Nucleus accumbens (tissue), 56 donors: ENCODE measurements at places on chromosomes 5 and 9.

DNA sequence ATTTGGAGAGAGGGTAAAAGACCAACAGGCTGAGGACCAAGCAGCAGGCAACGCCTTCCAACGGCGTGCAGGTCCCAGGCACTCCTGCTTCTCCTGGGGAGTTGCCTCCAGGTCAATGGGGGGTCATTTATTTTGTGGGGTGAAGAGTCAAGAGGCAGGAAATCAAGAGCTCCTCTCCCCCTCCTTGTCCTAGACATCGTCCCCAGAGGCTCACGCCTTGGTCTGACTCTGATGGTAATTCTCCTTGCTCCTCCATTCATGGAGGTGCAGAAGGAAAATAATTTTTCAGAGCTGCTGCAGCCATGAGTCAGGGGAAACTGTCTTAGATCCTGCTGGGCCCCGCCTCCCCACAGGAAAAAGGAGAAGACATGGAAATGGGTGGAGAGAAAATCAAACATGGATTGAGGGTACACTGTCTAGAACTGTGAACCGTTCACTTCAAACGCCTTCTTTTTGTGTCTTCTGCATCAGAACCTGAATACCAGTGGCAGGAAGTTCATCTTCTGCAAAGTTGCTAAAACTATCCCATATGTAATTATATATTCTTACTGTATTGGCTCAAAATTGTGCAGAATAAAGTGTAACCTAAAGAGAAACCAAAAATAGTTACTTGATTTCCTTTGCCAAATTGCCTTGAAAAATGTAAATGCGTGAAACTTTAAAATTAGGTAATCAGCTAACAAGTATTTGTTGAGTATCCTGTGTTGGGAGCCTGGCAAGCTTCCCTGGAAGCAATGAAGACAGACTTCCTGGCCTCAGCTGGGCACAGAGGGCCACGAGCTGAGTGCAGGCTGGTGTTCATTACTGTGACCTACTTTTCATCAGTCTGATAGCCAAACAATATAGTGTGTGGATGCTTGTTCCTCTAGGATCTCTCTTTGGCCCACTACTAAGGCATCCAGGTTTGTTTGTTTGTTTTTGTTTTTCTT is 142.0 kb downstream of the CMYA5 start:
- DNase-seq: no peak

GRCh38 chr9:120531683-120532300 is 48.2 kb downstream of the CDK5RAP2 start:
- no peak for DNase-seq

DNA sequence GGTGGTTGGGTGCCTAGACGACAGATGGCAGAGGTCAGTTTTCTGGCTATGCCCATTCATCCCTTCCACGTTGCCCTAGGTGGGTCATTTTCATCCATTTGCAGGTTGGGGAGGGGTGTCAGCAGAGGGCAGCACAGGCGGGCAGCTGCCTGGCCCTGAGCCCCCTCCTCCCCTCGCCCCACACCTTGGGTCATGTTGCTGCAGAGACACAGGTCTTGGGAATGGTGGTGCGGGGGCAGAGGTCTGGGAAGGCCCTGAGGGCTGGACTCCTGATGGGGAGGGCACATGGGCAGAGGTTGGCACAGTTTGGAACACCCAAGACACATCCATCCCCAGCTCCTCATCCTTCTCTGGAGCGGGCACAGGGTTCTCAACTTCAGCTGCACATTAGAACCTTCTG is 103.2 kb upstream of the LMX1B start:
- no peak for DNase-seq

DNA sequence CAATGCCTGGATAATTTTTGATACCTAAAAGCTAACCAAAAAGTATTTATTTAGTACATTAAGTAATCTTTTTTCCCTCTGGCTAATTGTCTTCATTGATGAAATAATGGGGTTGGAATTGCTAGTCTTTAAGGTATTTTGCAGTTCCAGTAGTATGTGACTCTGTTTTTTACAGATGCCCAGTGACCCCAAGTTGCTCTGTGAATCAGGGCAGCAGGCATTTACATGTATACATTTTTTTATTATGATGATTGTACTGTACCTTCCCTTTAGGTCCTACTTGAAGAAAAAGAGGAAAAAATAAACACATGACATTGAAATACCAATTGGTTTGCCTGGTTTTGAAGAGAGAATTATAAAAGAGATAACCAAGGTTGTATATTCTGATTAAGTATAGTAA is 385.5 kb downstream of the ADGRV1 start:
- DNase-seq: no peak

DNA sequence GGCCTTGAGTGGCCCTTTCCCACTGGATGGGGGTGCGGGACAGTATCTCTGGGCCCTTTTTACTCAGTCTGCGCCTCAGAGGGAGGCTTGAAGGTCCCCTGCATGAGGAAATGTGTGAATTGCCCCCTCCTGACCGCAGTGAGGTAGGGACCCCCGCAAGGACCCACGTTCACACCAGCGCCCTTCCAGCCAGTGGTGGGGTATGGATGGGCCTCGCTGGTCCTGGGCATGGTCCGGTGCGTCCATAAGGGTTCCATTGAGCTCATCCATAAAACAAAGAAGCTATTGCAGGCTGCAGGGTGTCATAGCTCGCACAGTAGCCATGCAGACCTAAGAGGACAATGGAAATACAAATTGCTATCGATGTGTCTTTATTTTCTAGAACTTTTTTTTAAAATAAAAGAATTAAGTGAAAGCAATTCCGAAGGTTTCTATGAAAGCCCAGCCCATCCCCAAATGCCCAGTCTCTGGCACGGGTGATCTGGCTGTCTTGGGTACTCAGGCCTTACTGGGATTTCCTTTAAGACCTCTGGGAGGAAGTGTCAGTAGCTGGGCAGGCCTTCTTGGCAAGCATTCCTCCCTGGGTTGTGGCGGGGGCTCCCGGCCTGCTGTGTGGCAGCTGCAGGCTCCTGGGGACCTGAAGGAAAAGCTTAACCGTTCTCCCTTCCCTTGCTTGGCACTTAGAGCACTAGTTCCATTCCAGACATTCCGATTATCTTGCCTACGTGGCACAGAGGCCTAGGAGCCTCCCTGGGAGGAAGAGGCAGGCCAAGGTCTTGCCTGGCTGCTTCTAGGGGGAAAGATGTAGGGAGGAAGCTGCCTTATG is 1.5 kb upstream of the SEMA5A start:
- DNase-seq: peak; percentile 42

GRCh38 chr9:86246752-86247161 is 12.7 kb downstream of the C9orf153 start:
- no peak for DNase-seq

GRCh38 chr9:99430301-99430700 is 208.2 kb downstream of the SEC61B start:
- no peak for DNase-seq

- no peak for DNase-seq
These were observed 74.7 kb upstream of the IL17B start for GRCh38 chr5:149453618-149454415.

GRCh38 chr5:160802592-160802991 is 49.4 kb downstream of the ATP10B start:
- no peak for DNase-seq

DNA sequence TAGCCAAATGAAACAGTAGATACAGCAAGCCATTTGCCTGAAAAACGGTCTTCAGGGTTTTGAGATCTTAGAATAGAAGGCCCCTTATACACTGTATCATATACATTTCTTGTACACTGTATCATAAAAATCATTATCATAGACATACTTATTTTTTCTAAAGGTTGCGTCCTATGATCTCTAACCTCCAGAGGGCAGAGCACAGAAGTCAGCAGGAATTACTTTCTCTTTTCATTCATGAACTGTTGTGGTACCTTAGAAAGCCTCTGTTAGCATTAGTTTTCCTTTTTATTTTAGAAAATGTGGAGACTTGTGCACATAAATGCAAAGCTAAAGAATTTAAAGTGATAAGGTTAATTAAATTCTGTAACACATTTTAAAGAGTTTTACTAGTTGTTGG is 115.4 kb downstream of the OXCT1 start:
- DNase-seq: no peak

DNA sequence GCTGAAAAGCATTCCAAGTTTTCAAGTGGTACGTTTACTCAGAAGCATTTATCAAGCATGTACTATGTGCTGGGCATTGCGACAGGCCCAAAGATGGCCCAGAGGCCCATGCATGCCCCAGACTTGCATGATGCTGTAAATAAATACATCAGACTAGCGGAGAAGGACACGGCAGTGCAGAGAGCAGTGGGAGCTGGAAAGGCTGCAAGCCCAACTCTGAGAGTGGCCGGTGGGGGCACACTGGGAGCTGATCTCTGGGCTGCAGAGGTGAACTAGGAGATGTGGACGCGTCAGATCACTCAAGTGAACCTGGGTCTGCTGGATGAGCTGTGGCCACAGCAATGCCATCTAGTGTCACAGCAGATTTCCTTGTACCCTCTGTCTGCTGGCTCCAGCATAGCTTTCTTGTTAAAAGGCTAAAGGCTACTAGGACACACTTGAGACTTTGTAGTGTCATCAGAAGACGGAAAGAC is 246.9 kb downstream of the FANCC start:
- no peak for DNase-seq

DNA sequence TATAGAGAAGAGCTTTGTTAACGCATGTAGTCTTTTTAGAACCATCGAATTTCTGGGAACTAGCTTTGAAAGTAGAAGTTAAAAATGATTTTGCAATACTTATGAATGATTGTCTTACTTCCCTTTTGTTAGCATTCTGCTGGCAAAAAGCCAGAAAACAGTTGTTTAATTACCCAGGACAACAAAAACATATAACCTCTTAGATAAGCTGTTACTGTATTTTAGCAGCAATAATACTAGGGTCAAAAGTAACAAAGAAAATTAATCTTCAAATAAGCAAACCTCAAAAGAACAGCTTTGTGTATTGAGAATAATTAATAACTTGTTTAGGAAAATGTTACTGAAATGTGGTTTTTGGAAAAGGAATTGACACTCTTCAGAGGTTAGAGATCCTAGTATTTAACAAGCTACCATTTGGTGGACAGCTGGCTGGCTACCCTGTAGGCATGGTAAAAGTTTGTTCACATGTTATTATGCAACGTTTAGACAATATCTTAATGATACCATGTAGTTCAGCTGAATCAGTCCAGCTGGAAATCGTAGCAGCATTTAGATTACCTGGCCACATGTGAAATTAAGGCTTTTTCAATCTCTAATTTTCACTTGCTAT is 3.8 kb downstream of the FGF10 start:
- DNase-seq: no peak

DNA sequence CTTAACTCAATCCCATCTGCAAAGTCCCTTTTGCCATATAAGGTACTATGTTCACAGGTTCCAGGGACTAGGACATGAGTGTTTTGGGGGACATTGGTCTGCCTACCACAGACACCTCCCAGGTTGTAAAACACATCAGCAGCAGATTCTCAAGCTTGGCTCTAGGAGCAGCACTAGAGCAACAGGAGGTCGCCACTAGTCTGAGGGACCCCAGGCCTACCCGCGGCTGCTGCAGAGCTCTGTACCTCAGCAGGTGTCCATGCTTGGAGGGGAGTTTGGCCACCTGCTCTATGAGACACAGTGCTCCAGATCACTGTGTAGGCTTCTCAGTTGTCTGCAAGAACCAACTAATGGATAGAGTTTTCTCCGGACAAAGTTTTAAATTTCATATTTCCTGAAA is 262.2 kb upstream of the ARRDC3 start:
- DNase-seq: no peak

GRCh38 chr9:87065981-87066380 is 118.7 kb upstream of the GAS1 start:
- DNase-seq: no peak

- DNase-seq: no peak
These were observed 218.0 kb upstream of the C9orf72 start for GRCh38 chr9:27791311-27791710.

DNA sequence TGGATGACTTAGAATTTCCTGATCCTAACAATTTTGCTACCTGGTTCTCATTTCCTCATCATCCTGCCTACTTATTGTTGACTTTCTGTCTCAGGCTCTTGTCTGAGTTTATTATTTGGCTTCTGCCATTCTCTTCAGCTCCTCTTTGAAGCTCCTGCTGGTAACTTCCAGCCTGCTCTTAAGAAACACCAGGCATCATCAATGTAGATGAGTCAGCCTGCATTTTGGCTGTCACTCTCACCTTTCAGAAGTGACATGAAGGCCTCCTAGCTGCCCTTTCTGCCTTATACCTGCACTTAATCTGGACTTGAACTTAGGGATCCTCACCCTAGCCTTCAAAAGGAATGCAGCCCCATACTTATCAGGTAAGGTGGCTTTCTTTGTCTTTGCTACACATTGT is 551.8 kb upstream of the ZNF608 start:
- DNase-seq: no peak
